ENCODE measurements at places on chromosomes 4 and X.

- DNase-seq, result no peak
Measured at GRCh38 chr4:115121351-115122043, 8.1 kb upstream of the NDST4 start.

GRCh38 chrX:53159184-53159583, 65.2 kb downstream of the KANTR start:
- DNase-seq, result no peak

GRCh38 chr4:87101543-87102199, 118.7 kb downstream of the KLHL8 start:
- DNase-seq, result no peak

DNA sequence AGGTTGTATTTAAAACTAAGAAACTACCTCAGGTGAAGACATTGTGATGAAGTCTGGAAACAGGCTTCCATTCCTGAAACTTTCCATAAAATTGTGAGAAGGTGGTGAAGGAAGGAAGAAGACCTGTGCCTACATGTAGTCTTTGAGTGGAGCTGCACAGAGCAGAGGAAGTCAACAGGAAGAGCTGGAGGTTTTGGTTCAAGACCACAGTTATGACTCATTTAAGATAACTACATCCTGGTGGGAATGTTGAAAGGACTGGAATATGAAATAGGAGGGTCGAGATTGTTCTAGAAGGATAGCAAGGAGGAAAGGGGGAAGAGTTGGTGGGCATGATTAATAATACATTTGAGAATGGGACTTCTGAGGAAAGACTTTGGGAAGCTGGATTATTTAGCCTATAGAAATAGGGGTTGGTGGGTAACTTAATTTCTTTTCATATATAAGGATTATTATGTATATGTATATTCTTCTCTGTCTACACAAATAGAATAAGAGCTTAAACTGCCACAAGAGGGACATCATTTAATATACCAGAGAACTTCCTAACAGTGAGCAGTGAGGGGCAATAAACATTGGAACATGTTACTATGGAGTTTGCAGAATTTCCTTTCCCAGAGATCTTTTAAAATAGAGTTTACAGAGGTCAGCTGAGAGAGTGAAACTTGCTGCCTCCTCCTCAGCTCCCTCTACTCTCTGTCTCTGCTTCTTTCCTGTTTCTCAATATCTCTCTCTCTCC, 23.5 kb downstream of the AWAT2 start:
- DNase-seq, result no peak

- no peak for DNase-seq
Measured at GRCh38 chr4:159451006-159451405, 348.1 kb downstream of the RAPGEF2 start.

GRCh38 chrX:83934220-83934619, 73.3 kb downstream of the CYLC1 start:
- DNase-seq, result no peak

DNA sequence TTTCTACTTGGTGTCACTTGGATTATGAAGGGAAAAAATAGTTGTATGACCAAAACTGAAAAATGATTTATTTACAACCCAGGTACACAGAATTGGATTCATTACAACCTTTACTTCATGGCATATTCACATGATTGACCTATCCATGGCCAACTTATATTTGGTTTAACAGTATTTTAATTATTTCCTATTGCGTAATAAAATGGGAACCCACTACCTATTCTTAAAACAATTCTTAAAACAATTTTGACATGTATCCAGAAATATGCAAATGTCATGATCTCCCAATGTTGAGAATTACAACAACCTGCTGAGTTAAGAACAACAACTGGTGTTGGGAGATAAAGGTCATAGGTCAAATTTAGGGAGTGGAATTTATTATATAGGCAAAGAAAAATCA, 54.8 kb upstream of the DDX53 start:
- no peak for DNase-seq

DNA sequence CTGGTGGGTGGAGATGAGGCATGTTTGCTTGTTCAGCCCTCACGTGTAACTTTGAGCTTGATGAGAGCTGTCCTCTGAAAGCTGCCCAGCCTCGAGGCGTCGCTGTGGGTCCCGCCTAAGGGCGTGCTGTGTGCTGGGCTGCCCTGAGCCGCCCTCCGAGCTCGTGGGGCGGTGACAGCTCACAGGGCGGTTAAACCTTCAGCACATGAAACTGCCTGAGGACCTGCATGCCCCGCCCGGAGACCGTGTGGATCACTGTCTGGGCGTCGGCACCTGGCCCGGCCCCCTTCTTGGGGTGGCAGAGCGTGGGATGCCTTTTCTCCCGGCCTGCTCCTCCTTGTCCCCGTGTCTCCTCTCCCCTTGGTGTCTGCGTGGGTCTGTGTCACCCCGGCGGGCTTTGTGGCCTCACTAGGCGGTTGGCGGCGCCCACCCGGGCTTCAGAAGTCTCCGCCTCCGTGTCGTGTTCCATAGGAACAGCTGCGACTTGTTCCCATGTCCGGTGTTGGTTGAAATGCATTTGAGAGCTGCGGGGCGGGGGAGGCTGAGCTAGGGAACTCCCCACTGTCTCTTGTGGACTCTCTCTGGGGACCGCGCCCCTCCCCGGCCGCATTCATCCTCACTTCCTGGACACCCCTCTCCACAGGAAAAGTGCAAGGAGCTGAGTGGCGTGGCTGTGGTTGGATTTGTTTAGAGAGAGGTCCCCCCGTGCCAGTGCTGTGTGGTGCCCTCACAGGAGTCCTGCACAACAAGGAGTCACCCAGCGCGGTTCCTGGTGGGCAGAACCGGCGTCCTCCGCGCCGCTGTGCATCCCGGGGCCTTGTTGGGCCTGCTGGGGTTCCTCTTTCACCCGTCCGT, 6.8 kb downstream of the AKAP17A start:
- DNase-seq, result no peak

GRCh38 chr4:7199771-7200441, 7.6 kb downstream of the SORCS2 start:
- no peak for DNase-seq

DNA sequence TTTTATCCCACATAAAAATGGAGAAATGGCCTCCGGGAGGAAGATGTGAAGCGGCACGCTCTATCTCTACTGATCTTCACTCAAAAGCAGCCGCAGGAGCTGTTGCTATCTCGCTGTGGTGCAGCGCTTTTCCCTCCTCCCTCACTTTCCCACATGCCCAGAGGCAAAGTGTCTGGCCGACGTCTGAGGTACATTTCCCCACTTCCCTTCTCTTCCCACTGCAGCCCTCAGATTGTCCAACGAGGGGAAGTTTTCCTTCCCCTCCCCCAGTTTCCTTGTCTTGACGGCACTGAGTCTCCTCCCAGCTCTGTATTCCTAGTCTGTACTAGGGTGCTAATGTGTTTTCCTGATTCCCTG, 660 bp upstream of the COL25A1 start:
- DNase-seq, result no peak
